ENCODE measurements at places on chromosomes 2 and 18.
A peak's percentile ranks its signal among the peaks of the same experiment; 100 is the strongest.

DNA sequence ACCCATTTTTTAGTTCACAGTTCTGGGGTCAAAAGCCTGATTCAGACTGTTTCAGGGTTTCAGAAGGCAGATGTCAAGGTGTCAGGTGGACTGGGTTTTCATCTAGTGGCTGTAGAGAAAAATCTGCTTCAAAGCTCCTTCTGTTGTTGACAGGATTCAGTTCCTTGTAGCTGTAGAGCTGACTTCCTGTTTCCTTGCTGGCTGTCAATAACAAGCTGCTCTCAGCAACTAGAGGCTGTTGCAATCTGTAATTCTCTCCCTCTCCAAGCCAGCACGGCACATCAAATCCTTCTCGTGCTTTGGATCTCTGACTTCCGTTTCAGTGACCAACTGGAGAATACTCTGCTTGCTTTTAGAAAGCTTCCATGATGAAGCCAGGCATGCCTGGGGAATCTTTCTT lies 179.4 kb downstream of the DOK6 start:
- peak; percentile 3 for DNase-seq

DNA sequence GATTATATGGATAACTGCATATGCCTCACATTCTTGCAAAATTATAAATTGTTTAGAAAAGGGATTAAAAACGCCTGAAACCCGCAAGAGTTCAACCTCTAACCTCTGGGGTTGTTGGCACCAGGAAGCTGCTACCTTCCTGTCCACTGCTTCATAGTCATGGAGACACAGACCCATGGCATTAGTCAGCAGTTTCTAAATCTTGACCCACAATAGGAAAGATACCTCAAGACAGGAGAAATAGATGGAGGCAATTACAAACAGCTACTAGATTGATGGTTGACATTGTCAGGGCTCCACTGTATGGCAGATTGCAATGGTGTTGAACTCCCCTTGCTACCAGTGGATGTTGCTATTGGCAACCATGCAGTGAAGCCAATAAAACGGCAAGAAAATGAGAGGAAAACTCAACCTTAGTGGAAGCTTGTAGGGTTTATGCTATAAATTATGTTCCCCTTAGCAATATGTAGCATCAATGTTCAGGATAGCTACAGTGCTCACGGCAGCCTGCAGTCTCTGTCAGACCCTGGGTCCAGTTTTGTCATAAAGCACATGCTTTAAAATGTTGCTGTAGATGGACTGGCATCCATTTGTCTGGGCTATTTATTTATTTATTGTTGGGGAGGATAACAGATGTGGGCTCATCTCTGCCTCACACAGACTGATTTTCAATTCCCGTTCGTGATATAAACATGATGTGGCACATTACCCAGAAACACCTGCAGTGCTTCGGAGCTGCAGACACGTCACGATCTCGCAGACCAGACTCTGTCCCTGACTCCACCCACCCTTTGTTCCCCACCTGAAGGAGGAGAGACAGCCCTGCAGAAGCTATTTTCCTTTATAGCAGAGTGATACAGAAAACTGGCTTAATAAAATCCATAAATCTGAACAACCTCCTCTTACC lies 233.4 kb downstream of the AGPS start:
- peak; percentile 3 for DNase-seq

- no peak for DNase-seq
These were observed 26.8 kb upstream of the SP3 start for GRCh38 chr2:173991856-173992588.

- no peak for DNase-seq
These were observed 17.0 kb upstream of the DNER start for GRCh38 chr2:229731363-229731762.

- peak; percentile 23 for DNase-seq
These were observed at the start of gene CFAP221 for GRCh38 chr2:119544075-119544938. TSS of gene CFAP221 (plus strand) at chr2:119544449. CDS start at chr2:119546132, 1,683 bp downstream.

GRCh38 chr2:36489281-36489680 lies 108.7 kb downstream of the FEZ2 start:
- DNase-seq = no peak

DNA sequence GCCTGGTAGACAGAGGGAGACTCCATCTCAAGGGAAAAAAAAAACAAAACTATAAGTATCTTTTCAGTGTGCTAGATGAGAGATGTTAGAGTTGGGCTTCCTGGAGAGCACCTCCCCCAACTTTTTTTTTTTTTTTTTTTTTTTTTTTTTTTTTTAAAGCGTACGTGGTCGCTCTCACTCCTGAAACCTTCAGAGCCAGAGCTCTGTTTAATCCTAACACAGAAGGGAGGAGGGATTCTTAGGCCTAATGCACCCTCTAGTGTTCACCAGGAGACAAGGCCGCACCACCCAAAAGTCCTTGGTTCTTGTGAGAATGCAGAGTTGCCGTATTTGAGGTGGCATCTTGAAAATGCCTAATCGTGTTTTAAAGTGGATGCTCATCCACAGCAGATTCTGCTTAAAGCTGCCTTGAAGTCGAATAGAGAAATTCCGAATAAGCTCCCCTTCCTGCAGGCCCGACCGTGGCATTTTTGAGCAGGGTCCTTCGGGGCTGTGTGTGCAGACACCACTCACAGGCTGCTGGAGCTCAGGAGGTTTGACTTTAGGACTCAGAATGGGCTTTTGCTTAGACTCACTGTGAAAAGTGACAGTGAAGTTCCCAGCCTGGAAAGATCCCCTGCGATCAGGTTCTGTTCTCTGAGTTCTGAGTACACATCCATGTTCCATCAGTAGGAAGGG lies 252.6 kb downstream of the AGAP1 start:
- DNase-seq = peak; percentile 28

DNA sequence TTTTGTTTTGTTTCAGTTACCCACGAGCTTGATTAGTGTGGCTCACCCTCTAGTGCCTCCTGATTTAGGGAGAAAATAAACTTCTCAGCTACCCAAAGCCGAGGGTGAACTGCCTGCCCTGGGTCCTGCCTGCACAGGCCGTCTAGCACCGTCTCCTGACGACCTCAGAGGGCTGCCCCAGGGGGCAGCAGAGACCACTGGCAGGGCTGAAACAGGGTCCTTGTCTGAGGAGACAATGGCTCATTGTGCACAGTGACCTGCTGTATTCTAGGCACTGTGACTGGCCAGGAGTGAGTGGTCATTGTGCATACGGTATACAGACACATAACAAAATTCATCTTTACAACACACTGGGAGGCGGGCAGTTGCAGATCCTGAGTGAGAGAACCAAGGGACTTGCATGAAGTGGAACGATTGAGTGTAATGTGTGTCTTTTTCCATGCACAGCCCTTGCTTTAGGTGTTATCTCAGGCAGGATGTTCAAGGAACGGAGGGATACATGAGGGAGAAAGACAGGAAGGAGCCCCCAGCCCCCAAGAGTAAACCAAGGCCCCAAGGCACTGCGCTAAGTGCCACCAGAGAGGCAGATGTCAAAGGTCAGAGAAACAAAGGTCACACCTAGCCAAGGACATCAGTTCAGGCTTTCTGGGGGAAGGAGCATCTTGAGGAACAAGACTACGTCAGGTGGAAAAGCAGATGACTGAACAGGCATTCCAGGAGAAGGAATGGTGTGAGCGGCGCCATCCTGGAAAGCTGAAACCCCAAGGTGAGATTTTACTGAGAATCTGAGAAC lies 421.3 kb downstream of the LPIN1 start:
- DNase-seq = peak; percentile 26

- DNase-seq = no peak
These were observed 139.9 kb upstream of the DNMT3A start for GRCh38 chr2:25481381-25482300.

DNA sequence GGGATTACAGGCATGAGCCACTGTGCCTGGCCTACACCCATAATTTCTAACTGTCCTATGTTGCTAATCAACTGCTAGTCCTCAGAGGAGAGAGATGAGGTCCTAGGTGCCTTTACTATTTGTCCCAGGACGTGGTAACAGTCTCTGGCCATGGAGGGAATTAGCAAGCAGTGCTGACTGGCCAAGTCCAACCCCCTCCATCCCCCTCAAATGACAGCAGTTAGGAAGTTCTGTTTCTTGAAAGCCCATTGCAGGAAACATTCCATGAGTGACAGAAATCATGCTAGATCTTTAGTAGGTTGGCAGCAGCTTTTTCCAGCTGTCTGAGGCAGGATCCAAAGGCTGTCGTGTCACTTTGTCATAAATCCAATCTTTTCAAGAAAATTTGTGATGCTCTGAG lies 55.7 kb upstream of the REL start:
- no peak for DNase-seq

- no peak for DNase-seq
These were observed 933.6 kb upstream of the SLC39A10 start for GRCh38 chr2:194723446-194723845.

- DNase-seq = no peak
These were observed 363.8 kb downstream of the NCKAP5 start for GRCh38 chr2:133204421-133204820.

Data from CD4-positive, alpha-beta T cell treated with Interleukin-6 for 4 hours (primary cell).